ENCODE measurements at places on chromosomes 5 and 9.

- DNase-seq, result no peak
Observed at GRCh38 chr5:80799041-80799440, 144.3 kb upstream of the DHFR start.

GRCh38 chr5:132686193-132686592 lies 12.4 kb downstream of the IL4 start:
- no peak for DNase-seq

GRCh38 chr9:136721339-136722092 lies 9.1 kb downstream of the DIPK1B start:
- DNase-seq, result no peak

DNA sequence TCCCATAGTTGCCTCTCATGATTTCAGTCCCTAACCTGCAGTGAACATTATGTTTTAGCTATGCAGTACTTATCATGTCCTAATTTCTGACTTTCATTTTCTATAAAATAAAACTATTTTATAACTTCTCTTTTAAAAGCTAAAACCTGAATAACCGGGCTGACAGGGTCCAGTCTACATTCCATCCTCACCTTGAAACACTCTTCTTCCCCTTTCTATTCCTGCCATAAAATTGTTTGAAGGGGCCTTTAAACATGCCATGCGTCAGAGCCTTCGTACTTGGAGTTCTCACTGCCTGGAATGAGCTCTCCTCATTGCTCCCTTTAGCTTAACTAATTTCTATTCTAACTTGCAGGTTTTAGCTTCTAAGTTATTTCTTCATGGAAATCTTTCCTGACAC lies 143.0 kb upstream of the PRLR start:
- no peak for DNase-seq

GRCh38 chr9:84239343-84239742 lies 101.2 kb downstream of the SLC28A3 start:
- no peak for DNase-seq

DNA sequence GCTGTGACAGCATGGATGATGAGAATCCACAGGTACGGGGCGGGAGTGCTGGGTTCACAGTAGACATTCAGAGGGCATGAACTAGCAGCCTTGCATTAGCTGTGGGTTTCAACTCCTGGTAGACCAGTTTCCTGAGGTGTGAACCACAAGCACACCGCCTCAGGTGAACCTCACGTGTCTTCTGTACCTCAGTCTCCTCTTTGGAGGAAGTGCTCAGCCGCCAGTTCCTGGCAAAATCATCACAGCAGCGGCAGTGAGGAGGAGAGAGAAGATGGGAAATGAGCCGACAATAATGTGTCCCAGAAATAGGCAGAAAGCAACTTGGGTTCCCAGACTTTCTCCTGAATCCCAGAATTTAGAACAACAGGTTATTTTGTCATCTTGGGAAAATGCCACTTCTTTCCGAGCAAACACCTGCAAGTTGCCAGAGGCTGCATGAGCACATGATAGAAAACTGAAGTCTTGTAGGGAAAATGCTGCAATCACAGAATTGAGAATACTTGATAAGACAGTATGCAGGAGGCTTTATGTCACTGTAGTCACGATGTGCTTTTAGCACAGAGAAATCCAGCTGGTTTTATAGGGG lies 258.5 kb downstream of the AOPEP start:
- DNase-seq, result no peak

DNA sequence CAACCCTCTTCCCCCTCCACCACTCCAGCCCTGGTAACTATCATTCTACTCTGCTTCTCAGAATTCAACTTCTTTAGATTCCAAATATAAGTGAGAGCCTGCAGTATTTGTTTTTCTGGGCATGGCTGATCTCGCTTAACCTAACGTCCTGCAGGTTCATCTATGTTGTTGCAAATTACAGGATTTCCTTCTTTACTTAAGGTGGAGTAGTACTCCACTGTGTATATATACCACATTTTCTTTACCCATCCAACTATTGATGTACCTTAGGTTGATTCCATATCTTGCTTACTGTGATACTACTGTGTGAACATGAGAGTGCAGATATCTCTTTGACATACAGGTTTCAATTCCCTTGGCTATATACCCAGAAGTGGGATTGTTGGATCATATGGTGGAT lies 106.3 kb upstream of the ZNF366 start:
- no peak for DNase-seq

DNA sequence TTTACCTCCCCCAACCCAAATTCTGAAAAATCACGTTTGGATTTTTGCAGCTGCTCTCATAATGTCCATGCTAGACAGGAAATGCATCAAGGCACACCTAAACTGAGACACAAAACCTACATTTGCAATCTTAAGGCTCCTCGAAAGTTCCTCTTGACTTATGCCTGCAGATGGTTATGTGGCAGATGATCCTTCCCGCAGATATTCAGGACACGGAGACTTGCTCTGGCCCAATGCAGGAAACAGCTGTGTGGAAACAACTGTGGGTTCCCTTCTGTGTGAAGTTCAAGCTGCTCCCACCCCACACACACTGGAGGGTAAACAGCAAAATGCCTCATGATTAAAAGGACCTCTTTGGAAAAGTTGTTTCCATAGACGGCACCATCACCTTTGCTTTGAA lies 253.8 kb downstream of the EBF1 start:
- no peak for DNase-seq

GRCh38 chr9:129838707-129839259 lies 3.5 kb downstream of the USP20 start:
- no peak for DNase-seq

DNA sequence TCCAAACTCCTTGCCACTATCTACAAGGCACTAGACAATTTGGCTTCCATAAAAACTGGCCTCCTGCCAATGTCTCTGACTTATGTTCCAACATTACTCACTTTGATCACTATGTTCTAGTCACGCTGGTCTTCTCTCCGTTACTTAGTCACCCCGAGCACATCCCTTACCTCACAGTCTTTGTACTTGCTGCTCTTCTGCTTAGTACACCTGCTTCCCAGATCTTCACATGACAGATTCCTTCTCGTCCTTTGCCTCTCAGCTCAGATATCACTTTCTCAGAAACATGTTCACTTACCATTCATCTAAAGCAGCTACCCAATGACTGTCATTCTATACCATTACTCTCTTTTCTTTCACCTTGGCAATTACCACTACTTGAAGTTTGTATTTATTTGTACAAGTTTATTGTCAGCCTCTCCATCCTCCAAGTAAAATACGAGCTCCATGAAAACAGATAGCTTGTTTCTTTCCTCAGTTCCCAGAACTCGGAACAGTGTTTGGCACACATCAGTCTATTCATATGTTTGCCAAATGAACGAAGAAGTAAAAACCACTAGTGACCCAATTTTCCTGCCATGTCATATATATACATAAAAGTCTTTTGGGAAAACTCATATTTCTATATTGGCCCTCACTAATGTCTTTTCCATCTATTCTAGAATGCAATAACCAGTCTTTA lies 5.9 kb upstream of the SLC22A5 start:
- DNase-seq, result no peak

DNA sequence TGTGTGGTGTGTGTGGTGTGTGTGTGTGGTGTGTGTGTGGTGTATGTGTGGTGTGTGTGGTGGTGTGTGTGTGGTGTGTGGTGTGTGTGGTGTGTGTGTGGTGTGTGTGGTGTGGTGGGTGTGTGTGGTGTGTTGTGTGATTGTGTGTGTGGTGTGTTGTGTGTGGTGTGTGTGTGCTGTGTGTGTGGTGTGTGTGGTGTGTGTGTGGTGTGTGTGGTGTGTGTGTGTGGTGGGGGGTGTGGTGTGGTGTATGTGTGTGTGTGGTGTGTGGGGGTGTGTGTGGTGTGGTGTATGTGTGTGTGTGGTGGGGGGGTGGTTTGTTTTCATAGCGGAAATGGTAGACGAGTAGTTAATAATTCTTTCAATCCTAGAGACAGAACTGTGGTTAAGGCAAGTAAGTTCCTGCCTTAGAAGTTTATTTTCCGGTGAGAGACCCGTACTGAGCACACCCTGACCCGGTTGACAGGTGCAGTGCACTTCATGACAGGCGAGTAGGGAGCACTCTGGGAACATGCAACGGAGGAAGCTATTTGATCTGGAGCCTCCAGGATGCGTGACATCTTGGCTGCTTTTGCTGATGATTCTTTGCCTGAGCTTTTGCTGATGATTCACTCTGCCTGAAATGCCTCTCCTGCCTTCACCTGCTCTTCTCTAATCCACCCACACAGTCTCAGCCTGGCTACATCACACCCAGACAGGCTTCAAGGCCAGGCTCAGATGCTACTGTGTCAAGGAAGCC lies 21.7 kb upstream of the FAT2 start:
- no peak for DNase-seq

DNA sequence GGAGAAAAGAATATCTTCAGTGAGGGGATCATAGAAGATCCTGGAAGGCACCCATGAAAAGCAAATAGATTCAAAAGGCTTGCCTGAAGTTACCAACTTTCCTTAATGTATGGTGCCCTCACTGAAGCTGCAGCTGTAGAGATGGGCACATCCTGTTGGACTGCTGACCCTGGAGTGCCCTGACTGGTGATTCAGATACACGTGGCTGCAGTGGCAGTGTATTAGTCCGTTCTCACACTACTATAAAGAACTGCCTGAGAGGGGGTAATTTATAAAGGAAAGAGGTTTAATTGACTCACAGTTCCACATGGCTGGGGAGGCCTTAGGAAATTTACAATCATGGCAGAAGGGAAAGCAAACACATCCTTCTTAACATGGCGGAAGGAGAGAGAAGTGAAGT lies 80.3 kb downstream of the OSMR start:
- no peak for DNase-seq

DNA sequence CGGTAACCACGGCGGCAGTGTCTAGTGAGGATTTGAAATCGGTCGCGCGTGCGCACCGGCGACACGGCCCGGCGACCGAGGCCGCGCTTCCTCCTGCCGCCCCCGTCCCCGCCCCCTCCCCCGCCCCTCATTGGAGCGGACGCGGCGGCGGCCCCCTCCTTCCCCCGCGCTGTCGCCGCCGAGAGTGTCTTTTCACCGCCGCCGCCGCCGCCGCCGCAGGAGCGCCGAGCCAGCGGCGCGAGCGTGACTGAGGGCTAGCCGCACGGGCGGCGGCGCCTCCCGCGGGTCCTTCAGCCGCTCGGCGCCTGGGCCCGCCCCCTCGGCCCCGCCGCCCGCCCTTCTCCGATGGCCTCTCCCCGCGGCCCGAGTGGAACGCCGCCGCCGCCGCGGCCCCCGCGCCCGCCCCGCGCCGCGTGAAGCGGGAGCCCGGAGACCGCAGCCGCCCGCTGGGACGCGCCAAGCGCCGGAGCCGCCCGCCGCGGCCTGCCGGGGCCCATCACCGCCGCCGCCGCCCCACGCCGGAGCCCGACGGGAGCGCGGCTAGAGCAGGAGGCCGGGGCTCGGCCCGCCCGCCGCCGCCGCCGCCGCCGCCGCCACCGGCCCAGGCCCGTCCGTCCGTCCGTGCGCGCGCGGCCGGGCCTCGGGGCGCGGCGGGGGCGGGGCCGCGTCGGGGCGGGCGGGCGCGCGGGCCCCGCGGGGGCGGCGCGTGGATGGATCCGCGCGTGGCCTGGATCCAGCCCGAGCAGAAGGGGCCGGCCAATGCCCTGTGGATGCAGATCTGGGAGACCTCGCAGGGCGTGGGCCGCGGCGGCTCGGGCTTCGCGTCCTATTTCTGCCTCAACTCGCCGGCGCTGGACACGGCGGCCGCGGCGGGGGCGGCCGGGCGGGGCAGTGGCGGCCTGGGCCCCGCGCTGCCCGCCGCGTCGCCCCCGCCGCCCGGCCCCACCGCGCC lies at the start of gene TENT4A:
Gene TENT4A, plus strand, starts transcription at position 159 of the 952 bp plus-strand sequence. Its CDS starts 552 bp downstream, at position 711.
- peak; percentile 98 for DNase-seq

DNA sequence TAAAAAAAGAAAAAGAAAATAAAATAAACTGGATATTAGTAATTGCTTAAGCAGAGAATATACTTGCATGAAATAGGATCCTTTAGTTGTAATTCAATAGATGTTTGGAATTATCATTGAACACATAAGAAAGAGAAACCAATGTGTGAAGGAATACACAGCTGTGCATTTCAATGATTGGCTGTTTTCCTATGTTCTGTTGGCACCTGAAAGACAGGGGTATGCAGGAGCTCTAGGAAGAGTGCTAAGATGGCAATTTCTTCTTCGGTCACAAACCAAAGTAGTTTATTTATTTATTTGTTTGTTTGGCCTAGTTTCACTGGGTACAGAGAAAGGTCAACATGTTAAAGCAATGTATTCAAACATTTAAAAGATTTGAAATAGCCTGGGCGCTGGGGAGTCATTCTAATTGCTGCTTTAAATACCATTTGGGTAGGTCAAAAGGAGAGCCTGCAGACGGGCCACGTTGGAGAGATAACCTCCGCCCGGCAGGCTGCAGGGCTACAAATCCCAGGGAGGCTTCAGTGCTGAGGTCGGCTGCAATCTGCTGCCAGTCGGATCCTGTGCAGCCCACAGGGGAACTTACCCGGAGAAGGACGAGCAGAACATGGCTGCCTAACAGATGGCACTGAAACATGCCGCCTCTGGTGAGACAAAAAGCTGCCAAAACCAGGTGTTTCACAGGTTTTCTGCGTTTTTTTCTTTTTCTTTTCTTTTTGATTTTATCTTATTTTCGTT lies 154.2 kb upstream of the TYRP1 start:
- DNase-seq, result no peak

DNA sequence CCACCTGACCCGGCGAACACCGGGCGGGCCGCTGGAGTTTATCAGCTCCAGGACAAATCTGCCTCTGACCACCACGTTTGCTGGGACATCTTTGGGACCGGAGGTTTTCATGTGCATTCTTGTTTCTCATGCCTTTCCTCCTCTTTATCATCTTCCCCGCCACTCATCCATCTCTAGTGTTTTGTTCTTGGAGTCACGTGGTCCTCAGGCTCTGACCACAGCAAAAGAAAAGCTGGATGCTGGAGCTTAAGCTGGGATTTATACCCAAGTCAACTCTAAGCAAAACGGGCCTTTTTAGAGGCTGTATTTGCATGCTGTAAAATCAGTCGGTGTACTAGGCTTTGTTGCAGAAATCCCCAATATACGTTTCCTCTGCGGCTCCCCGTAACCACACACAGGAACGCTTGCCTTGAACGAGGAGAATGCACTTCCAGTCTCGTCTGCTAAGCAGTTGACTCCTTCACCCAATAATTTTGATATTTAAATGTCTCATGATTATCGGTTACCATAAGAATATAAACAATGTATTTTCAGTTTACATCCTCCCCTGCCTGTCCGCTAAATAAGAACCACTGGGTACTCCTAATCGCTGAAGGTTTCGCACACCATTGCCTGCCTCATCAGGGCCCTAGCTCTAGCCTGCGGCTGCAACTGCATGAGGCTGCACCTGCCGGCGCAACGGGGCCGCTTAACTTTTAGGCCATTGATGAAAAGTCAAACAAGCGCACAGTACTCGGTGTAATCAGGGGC lies 560 bp upstream of the NDUFS6 start:
- peak; percentile 59 for DNase-seq

- DNase-seq, result no peak
Observed at GRCh38 chr9:114155995-114156656, 789 bp downstream of the COL27A1 start.

- no peak for DNase-seq
Observed at GRCh38 chr5:36438765-36439561, 137.3 kb upstream of the RANBP3L start.

DNA sequence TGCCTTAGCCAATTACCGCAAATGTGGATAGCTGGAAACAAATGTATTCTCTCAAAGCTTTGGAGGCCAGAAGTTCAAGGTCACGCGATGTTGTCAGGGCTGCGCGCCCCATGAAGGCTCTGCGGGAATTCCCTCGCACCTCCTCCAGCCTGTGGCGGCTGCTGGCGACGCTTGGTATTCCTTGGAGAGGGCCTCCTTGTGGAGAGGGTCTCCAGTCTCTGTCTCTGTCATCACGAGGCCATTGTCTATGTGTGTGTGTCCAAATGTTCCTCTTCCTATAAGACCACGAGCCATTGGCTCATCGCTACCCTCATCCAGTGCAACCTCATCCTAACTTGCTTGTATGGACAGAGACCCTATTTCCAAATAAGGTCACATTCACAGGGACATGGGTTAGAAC lies 97.5 kb downstream of the ANKRD33B start:
- DNase-seq, result no peak

GRCh38 chr5:122727112-122727541 lies 47.8 kb upstream of the SNX2 start:
- DNase-seq, result no peak

Measured in germinal center (tissue), 1 donor.